Cardiac ventricle fibroblast (primary cell): ENCODE measurements at places on chromosomes 11 and 22. TPM values are rescaled to one million over a fixed set of nuclear protein-coding genes. Genes with fewer than 3 reads are reported as not detected.

Gene C11orf52
- total RNA-seq, result 1.4 and 2.2 TPM in 2 replicates

Gene WBP2NL
- 0.19 and 0.39 TPM in 2 replicates for total RNA-seq

Gene DEPDC7
- total RNA-seq, result 1.4 and 1.6 TPM in 2 replicates

Gene CDC42EP2
- 26.9 and 27.3 TPM in 2 replicates for total RNA-seq

Gene CALCA
- total RNA-seq, result not detected in 2 replicates

Gene PGR
- total RNA-seq, result 0.54 and 2.6 TPM in 2 replicates

Gene OR52B2
- not detected in 2 replicates for total RNA-seq

Gene PLEKHA7
- total RNA-seq, result not detected in 2 replicates

Gene SCUBE2
- 1.4 and 5.4 TPM in 2 replicates for total RNA-seq

Gene MED19
- total RNA-seq, result 10.5 TPM in 2 replicates

Gene CDKN1C
- 31.6 and 34.2 TPM in 2 replicates for total RNA-seq

Gene RAC2
- total RNA-seq, result 54.1 and 55.0 TPM in 2 replicates

Gene MS4A3
- total RNA-seq, result not detected in 2 replicates

Gene PHLDA2
- total RNA-seq, result 4.1 and 7.2 TPM in 2 replicates

Gene LRRN4CL
- total RNA-seq, result 8.5 and 15.5 TPM in 2 replicates

Gene FERMT3
- total RNA-seq, result 13.7 and 14.4 TPM in 2 replicates

Gene PRSS23
- 168 and 173 TPM in 2 replicates for total RNA-seq

Gene LDHAL6A
- total RNA-seq, result not detected in 2 replicates

Gene RIMBP3B
- total RNA-seq, result not detected in 2 replicates

Gene ARRB1
- 38.4 and 54.4 TPM in 2 replicates for total RNA-seq

Gene ANO3
- total RNA-seq, result 0.15 and 0.56 TPM in 2 replicates

Gene HEPN1
- not detected in 2 replicates for total RNA-seq

Gene OR9G4
- total RNA-seq, result not detected in 2 replicates

Gene ANGPTL5
- total RNA-seq, result 0.69 and 1.6 TPM in 2 replicates

Gene ST3GAL4
- total RNA-seq, result 57.2 and 60.3 TPM in 2 replicates

Gene KRTAP5-1
- not detected in 2 replicates for total RNA-seq

Gene PHOX2A
- total RNA-seq, result not detected in 2 replicates

Gene DRD2
- total RNA-seq, result 0.31 TPM in 1 of 2 replicates, not detected in the other

Gene AGBL2
- total RNA-seq, result 0.05 TPM in 1 of 2 replicates, not detected in the other

Gene TNNI2
- not detected in 2 replicates for total RNA-seq

Gene NEFH
- 0.94 and 1.7 TPM in 2 replicates for total RNA-seq

Gene P4HA3
- total RNA-seq, result 2.4 and 4.6 TPM in 2 replicates

Gene ACTN3
- total RNA-seq, result 0.06 TPM in 1 of 2 replicates, not detected in the other

Gene MPPED1
- not detected in 2 replicates for total RNA-seq

Gene NRGN
- 0.39 TPM in 1 of 2 replicates, not detected in the other for total RNA-seq

Gene TUB
- total RNA-seq, result 7.6 and 10.9 TPM in 2 replicates

Gene KLHDC7B
- not detected in 2 replicates for total RNA-seq

Gene MPEG1
- total RNA-seq, result not detected in 2 replicates

Gene CSRP3
- total RNA-seq, result not detected in 2 replicates

Gene UBQLN3
- 0.24 TPM in 1 of 2 replicates, not detected in the other for total RNA-seq

Gene PMM1
- 76.2 and 78.2 TPM in 2 replicates for total RNA-seq

Gene ISX
- not detected in 2 replicates for total RNA-seq

Gene SAA2
- total RNA-seq, result not detected in 2 replicates

Gene KCNQ1OT1
- total RNA-seq, result 1.1 and 1.3 TPM in 2 replicates

Gene ZNF280B
- total RNA-seq, result 0.24 and 0.37 TPM in 2 replicates

Gene OR52A1
- not detected in 2 replicates for total RNA-seq

Gene PHLDB1
- 108 and 144 TPM in 2 replicates for total RNA-seq

Gene TSPAN18
- total RNA-seq, result 1.2 and 2.0 TPM in 2 replicates

Gene CLMP
- 119 and 122 TPM in 2 replicates for total RNA-seq

Gene CRKL
- total RNA-seq, result 34.6 and 35.4 TPM in 2 replicates
